ENCODE measurements at places on chromosomes 1 and 21.

DNA sequence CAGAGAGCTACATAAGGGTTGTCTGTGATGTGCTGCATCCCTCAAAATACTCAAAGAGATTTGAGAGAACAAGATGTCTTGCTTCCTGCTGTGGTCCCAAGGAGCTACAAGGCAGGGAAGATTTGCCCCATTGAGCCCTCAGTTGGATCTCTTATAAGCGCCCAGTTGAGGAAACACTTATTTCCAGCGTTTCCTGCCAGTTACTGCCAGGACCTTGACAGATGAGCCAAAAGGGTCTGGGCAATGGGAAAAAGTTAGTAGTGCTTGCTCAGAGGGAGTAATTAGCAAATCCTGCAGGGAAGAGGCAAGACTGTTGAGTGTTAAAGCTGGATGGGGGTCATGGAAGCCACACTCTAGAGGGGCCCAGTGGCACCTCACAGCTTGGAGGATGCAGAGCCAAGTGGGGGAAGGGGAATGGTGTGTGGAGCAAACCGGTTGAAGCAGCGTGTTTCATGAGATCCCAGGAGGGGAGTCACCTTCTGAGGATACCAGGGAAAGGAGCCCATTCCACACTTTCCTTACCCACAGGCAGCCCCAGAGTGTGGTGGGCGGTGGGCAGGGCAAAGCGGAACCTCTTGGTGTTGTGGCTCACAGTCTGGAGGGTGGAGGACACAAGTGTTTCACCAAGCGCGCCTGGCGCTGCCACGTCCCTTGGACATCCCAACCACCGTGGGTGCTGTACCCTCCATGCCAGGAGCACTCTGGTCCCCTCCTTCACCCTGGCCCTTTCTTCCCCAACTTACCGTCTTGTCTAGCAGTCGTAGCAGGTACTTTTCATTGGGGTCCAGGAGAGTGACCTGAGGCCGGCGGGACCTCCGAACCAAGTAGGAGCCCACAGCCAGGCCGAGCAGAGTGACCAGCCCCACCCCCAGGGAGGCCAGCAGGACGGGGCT lies 805 bp downstream of the CYB5R1 start:
- DNase-seq = no peak

GRCh38 chr21:25934771-25935224 lies 200.0 kb downstream of the GABPA start:
- DNase-seq = no peak

GRCh38 chr1:116393792-116394191 lies 20.7 kb downstream of the ATP1A1 start:
- DNase-seq = no peak

DNA sequence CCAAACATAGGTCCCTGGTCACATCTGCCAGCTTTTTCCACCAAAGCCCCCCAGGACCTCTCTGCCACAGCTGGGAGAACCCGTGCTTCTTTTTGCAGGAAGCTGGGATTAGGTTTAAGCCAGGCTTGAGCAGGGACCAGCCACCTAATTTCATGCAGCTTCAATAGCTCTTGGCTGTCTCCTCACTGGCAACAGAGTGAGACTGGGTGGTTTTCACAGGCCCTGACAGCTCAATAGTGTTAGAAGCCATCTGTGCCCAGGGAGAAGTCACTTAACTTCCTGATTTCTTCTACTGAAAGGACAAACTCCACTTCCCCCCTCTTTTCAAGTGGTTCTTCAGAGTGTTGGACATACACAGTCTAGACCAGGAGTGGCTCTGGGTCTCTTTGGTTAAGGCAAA lies 20.4 kb upstream of the SRSF4 start:
- no peak for DNase-seq

DNA sequence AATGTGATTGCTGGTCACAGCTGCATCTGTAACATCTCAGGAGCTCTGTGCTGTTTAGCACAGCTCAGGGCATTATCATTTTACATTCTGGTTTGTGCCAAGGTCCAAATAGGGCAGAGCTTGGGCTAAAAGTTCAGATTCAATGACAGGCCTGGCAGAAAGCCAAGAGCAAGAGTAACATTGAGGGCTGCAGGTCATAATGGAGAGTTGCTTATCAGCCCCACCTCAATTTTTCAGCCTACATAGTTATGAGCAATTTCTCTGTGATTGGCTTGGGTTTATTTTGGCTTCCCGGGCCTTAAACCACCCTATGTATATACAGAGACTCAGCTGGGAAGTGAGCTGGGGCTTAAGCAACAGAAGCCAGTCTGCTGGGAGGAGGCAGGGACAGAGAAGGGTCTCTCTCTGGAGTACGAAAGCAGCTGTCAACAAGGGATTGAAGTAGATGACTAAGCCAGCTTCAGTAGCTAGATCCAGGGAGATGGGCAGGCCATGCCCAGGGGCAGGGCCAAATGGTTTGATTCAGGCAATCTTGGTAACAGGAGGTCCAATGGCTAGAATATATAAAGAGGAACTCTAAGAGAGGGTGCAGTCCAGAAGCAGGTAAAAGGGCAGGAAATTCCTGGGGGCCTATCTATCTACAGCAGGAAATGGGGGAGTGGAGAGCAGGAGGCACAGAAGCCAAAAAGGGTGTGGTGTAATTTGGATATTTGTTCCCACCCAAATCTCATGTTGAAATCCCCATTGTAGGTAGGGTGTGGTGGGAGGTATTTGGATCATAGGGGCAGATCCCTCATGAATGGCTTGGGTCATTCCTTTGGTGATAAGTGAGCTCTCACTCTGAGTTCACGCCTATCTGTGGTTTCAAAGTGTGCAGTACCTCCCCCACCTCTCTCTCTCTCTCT lies 49.0 kb downstream of the BRINP2 start:
- DNase-seq = no peak

DNA sequence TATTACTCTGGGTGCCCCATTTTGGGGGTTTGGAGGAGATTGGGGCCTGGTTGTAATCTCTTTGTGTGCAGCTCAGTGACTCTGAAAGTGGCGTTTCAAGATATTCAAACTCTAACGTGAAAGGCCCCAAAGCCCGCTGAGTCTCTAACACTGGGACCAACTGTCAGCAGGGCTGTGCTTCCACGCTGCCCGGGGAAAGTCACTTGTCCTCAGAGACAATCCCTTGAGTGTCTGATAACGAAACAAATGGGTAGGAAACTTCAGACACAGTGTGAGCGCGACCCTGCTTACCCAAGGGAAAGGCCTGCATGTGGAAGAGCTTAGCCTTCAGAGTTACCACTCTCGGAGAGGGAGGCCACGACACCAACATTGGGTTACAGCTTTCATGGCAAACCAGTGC lies 837 bp downstream of the UBASH3A start:
- no peak for DNase-seq

DNA sequence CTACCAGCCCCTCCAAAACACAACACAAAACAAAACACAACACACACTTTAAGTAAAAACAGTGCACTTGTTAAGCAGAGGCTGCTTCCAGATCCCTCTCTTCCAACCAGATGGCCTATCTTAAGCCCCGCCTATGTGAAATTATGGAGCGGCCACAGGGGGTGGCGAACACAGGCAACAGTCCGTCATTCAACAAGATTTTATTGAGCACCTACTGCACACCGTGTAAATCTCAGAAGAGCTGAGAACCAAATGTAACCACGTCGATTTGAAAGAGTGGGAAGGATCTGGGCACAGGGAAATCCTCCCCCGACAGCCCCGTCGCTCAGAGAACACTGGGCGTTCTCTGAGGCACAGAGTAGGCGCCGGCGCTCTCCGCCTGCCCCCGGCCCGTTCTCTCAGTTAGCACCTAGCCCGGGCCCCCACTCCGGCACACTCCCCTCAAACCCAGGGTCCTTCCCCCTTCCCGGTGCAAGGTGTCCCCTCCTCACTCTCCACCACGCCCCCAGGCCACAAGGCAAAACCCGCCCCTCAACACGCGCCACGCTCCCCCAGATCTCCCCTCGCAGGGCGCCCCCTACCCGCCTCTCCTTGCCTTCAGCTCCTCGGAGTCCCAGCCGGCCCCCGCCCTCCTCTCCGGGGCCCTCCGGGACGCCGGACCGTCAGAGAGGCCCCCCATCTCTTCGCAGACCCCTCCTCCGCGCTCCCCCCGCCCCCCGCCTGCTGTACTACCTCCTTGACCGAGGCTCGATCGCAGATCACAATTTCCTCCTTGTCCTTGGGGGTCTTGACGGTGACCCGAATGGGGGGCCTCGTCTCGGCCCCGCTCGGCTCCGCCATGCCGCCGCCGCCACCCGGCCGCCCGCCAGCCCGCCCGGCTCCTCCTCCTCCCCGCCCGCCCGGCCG lies 483 bp downstream of the UBQLN4 start:
- DNase-seq = no peak

DNA sequence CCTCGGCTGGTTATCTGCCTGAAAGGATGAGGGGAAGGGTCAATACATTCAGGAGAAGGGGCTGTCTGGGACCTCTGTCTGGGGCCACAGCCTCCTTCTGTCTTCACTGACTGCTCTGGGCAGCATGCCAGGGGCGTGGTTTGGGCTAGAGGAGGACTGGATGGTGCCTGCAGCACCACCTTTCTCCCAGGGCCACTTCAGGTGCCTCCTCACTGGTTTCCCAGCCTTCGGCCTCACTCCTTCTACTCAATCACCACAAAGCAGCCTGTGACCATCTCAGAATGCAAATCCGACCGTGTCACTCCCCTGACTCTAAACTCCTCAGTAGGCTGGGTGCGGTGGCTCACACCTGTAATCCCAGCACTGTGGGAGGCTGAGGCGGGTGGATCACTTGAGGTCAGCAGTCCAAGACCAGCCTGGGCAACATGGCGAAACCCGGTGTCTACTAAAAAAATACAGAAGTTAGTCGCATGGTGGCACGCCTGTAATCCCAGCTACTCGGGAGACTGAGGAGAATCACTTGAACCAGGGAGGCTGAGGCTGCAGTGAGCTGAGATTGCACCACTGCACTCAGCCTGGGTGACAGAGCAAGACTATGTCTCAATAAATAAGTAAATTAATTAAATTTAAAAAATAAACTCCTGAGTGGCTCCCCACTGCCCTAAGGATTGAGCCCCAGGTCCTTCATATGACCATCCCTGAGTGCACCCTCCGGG lies 50.1 kb upstream of the ECE1 start:
- no peak for DNase-seq

DNA sequence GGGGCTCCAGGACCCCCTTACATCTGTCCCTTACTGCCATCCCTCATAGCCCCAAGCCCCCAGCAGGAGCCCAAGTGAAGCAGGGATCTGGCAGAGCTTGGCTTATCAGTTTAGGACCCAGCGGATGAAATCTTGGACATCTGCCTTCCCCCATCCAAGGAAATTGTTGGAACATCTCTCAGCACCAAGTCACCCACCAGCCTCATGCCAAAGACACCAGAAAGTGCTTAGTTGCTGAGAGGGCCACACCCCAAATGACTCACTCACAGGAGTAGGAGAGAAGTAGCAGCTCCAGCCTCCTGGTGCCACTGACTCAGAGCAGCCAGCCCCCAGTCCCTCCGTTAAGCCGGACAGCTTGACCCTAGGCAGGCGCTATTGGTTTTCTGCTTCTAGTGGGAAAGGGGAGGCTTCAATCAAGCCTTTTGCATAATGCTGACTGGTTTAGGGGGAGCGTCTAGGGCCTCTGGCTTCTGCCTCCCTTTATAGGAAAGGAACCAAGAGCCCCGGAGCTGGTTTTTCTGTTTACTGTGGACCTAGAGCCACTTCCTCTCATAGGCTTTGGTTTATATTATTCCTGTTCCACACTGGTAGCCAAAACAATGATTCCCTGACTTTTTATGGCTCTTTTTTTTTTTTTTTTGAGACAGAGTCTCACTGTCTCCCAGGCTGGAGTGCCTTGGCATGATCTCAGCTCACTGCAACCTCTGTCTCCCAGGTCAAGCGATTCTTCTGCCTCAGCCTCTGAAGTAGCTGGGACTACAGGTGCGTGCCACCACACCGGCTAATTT lies 114.2 kb upstream of the IPO9 start:
- no peak for DNase-seq

DNA sequence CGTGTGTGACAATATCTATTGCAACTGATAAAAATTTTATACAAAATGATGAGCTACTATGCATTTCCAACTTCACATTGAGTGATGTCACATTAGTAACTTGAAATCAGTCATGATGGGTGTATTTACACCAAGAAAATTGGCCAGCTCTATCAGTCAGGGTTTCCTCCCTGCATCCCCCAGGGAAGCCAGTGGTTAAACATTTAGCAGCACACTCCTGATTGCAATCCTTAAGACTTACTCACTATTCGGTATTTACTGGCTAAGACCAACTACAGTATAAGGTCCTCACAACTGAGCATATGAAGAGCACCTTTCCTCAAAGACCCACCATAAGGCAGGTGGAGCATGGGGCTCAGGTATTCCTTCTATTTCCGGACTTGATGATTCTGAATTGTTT lies 41.3 kb upstream of the PTGFRN start:
- DNase-seq = no peak

DNA sequence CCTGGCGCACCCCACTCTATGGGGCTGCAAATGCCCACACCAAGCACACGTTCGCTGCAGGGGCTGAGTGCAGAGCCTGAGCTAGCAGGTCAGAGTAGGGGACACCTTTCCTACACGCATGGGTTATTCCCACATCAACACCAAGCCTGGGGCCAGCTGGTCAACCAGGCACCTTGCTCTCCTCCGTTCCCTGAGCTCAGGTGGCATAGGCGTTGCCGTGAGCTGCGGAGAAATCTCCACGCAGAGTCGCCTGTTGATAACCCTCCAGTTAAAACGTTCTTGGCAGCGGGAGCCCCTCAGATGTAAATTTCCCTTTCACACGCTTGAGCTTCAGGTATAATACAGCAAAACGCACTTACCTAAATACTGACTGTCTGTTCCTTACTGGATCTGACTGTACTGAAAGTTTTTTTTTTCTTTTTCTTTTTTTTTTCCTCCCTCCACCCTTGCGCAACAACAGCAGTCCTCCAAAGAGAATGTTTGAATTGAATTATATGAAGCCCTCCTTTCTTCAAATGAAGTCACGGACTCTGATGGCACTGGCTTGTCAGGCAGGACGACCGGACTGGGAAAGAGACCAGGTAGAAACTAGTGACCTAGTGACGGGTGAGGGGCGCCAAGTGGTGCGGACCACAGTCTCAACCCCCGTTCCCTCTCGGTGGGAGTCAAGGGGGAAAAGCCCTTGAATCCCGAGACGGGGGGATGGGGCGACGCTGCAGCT lies 2.1 kb downstream of the BRINP3 start:
- DNase-seq = no peak

GRCh38 chr1:196255762-196256161 lies 352.5 kb downstream of the KCNT2 start:
- no peak for DNase-seq

DNA sequence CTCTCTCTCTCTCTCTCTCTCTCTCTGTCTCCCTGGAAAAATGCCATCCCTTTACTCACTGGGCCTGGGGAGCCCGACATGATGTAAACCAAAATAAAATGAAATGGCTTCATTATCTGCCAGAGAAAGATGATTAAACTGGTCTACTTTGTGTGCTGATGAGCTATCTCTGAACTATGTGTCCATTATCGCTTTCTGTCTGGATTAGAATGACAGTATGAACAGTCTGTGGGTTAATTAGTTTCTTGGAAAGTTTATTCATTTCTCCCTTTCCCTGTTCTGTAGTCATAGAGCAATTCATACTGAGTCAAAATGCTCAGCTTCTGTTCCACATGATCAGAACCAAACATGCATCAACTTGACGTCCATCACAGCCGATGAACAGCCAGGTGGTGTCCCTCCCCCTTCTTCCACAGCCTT lies 72.4 kb upstream of the KCND3 start:
- no peak for DNase-seq

- DNase-seq = no peak
Observed at GRCh38 chr1:25068829-25069228, 138.8 kb upstream of the RUNX3 start.

All from cortex of kidney (tissue), 1 donor.